Astrocyte (in vitro differentiated cells and primary cell): ENCODE measurements at places on chromosomes 2 and 18.

GRCh38 chr2:59019566-59020159 is 778.5 kb upstream of the FANCL start:
- DNase-seq: no peak

DNA sequence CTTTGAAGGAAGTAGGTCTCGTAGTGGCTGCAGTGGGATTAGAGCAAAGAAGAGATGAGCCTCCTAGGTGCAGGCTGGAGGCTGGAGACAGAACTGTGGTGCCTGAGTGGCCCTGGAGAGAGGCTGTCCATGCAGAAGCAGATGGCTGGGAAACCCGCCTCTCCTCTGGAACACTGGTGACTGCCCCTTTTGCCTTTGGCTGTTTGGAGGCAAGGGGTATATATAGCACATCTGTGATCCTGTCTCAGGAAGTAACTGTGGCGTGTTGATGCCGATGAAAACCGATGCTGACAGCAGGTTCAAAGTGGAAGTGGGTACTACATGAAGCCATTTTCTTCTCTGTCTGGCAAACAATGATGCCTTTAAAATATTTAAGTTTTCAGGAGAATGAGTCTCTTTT is 43.5 kb downstream of the SLC9A2 start:
- DNase-seq: no peak

GRCh38 chr2:75959724-75960471 is 249.2 kb upstream of the GCFC2 start:
- no peak for DNase-seq

DNA sequence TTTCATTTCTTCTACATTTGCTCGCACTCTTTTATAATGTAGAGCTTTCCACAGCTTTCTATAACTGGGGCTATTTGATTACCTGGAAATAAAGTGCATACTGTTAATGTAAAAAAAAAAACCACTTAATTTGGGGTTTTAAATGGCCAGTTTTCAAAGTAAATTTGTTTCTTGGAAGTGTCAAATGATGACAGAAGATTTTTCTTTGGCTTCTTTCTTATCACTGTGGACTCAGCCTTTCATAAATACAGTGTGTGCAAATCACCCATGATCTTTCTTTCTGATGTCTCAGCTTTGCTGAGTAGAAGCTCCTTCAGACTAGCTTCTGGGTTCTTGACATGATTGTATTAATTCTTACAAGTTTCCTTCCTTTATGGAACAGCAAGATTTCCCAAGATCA is 525.6 kb downstream of the PARD3B start:
- no peak for DNase-seq

DNA sequence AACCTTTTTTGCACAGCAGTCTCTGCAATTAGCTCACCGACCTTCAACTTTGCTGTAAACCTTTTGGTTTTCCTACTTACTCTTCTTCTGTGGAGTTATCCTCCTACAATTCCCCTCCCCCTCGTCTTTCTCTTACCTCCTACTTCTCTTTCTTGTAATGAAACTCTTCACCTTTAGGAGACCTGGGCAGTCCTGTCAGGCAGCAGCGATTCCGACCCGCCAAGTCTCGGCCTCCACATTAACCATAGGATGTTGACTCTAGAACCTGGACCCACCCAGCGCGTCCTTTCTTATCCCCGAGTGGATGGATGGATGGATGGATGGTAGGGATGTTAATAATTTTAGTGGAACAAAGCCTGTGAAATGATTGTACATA is 8.3 kb downstream of the TBR1 start:
- no peak for DNase-seq

DNA sequence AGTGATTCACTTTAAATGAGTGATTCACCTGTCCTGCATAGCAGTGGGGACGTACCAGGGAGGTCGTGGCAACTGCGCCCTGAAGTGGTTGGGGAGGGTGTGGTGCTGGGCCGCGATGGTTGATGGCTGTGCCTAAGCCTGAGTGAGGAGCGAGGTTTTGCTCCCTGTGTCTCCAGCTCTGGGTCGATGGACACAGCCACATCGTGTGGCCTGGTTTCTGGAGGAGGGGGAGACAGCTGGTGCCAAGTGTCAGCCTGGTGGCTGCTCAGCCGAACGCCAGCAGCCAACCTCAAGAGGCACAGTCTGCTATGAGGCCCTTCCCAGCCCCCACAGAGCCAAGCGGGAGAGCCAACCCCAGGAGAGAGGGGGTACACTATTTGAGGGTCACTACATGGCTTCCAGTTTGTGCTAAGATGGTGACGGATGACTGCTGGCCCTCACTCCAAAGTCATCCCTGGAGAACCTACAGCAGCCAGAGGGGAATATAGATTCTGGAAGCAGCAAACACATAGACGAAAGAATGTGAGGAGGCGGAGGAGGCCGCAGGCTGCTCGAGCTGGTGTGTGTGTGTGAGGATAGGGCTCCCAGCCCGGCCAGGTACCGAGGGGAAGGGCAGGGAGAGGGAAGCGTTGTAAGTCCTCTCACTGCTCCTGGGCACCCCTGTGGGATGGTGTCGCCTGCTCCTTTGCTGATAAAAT is 58.6 kb upstream of the OTOF start:
- DNase-seq: no peak

GRCh38 chr18:7535436-7536205 is 31.5 kb upstream of the PTPRM start:
- DNase-seq: no peak

DNA sequence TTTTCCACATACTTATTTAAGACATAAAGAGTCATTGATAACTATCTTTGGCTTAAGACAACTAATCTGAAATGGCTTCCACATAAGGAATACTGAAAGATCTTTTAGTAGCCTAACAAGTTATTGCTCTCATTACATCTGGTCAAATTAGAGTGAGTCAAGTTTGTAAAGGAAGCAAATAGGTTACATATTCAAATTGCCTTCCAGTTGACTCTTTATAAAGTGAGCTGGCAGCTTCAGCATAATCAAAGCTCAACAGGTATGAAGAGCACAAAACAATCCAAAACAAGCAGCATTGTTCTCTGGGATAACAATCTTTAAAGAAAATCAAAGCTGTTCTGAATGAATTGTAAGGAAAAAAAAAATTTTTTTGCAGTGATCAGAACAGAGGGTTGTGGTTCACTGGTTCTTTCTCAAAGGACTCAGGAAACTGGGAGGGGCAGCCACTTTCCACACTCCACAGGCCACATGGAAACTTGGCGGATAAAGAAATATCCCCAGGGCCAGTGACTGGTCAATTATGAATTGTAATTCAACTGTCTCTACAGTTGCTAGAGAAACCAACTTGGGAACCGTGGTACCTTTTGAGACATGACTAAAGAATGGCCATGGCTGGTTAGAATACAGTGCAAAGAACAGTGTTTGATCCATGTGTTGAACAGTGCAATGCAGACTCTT is 369.3 kb upstream of the KCNH7 start:
- no peak for DNase-seq

- DNase-seq: no peak
Measured at GRCh38 chr2:74877781-74878433, 44.0 kb downstream of the HK2 start.
